ENCODE measurements at places on chromosomes 3 and 15. TPM values are rescaled to one million over a fixed set of nuclear protein-coding genes. Genes with fewer than 3 reads are reported as not detected.

Gene TNIK
- 7.8 TPM for total RNA-seq

Gene GABRA5
- not detected for total RNA-seq

Gene KNL1
- 9.6 TPM for total RNA-seq

Gene HRG
- 378 TPM for total RNA-seq

GRCh38 chr3:89808680-89809197 lies 701.3 kb downstream of the EPHA3 start:
- no peaks in the 10 kb centered on the region for H3K27me3 ChIP-seq
- H3K36me3 ChIP-seq, result no peaks in the 10 kb centered on the region

- peaks cover 54% of the 10 kb centered on the region for H3K4me1 ChIP-seq
- no peaks in the 10 kb centered on the region for H3K27me3 ChIP-seq
- H3K27ac ChIP-seq, result no peak overlapping the region
- H3K4me3 ChIP-seq, result no peak overlapping the region
Measured at GRCh38 chr3:186724911-186725310, 7.8 kb downstream of the KNG1 start.

DNA sequence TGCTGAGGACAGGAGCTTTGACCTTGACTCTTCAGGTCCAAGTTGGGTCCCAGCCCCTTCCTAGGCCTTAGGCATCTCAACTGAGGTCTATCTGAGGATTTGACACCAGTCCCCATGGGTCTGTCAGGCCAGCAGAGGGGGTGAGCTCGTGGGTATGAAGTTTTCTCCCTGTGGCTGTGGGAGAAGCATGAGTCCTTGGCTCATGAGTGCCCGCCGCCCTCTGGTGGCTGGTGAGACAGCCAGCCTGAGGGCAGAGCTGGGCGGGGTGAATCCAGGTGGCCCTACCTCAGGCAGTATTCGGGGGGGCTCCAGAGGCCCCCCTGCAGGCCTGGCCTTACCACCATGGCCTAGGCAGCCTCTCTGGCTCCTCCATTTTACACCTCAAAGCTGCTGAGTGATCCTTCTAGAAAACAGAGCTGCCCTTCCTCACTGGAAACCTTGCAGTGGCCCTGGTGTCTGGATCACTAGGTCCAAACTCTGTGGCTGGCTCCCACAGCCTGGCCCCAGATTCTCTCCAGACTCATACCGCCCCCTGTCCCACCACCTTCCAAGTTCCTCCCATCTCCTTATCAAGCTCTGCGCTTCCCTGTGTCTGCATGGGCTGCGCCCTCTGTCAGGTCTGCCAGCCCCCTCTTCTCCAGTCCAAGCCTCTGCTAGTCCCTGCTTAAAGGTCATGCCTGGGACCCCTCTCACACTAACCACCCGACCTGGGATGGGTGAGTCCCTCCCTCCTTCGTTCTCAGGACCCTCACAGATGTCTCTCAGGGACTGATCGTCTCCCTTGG lies 16.1 kb downstream of the SH2D7 start:
- no peaks in the 10 kb centered on the region for H3K36me3 ChIP-seq
- H3K27ac ChIP-seq, result no peak overlapping the region
- peak; percentile 89 for DNase-seq
- H3K4me3 ChIP-seq, result no peak overlapping the region
- no peaks in the 10 kb centered on the region for H3K4me1 ChIP-seq

DNA sequence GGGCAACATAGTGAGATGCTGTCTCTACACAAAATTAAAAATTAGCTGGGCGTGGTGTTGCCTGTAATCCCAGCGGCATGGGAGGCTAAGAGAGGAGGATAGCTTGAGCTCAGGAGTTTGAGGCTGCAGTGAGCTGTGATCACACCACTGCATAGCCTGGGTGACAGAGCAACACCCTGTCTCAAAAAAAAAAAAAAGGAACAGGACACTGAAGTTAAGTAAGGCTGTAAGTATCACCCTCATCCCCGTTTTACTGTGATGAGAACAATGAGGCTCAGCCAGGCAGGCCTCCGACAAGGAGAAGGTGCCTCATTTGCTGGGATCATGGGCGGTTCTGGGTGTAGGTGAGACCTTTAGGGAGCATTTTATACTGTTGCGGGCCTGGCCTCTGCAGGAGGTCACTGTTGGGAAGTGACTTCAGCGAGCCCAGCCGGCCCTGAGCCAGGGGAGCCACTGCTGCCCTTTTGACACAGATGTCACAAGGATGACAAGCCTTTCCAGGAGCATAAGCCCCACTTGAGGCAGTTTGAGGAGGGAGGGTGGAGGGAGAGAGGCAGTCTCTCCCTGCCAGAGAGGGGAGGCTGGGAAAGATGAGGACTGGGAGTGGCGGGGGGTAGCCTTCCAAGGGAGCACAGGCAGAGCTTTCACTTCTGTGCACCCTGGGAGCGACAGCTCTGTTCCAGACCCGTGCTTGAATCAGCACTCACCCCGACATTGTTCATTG lies 30.8 kb downstream of the IRAK2 start:
- H3K4me3 ChIP-seq, result no peak overlapping the region
- DNase-seq, result peak; percentile 70

- H3K4me3 ChIP-seq, result peak within 1 kb of the TSS; percentile 64
- no peaks in the 10 kb centered on the region for H3K36me3 ChIP-seq
- H3K4me1 ChIP-seq, result no peaks in the 10 kb centered on the region
- peak within 1 kb of the TSS; percentile 75 for H3K27ac ChIP-seq
- H3K27me3 ChIP-seq, result no peaks in the 10 kb centered on the region
Measured at GRCh38 chr3:49422379-49423248, at the start of gene AMT. Gene AMT (minus strand): TSS chr3:49422473. CDS start chr3:49422450, 23 bp downstream.

- H3K27me3 ChIP-seq, result no peaks in the 10 kb centered on the region
- H3K27ac ChIP-seq, result no peak overlapping the region
- no peak for DNase-seq
- no peaks in the 10 kb centered on the region for H3K36me3 ChIP-seq
Measured at GRCh38 chr3:11534011-11534792, 109.5 kb downstream of the VGLL4 start.

- H3K36me3 ChIP-seq, result no peaks in the 10 kb centered on the region
- H3K27me3 ChIP-seq, result no peaks in the 10 kb centered on the region
- no peak for DNase-seq
- H3K4me3 ChIP-seq, result no peak overlapping the region
Measured at GRCh38 chr3:118587037-118587741, 447.5 kb downstream of the IGSF11 start.

DNA sequence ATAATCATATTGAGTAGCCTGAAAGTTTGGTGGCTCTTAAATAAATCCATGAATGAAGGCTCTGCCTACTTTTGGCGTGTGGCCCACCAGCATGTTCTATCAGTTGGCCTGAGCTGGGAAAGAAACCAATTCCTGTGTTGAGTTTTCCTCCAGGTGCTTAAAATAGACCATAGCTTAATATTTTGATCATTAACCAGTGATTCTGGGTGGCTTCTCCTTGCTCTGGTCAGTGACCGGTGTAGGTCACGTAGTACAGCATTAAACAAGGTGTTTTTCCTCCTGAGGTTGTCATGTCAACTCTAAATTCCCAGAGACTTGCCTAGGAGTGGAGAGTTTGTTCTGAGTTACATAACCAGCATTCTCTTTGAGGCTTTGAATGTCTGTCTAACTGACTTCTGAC lies 1.3 kb downstream of the HHLA2 start:
- H3K27ac ChIP-seq, result peak overlapping the region; percentile 10
- peaks cover 5% of the 10 kb centered on the region for H3K4me1 ChIP-seq
- no peaks in the 10 kb centered on the region for H3K36me3 ChIP-seq
- H3K27me3 ChIP-seq, result no peaks in the 10 kb centered on the region
- peak; percentile 71 for DNase-seq
